ENCODE measurements at places on chromosomes 4 and X. TPM values are rescaled to one million over a fixed set of nuclear protein-coding genes. Genes with fewer than 3 reads are reported as not detected.

Gene SSX4
- not detected for total RNA-seq

DNA sequence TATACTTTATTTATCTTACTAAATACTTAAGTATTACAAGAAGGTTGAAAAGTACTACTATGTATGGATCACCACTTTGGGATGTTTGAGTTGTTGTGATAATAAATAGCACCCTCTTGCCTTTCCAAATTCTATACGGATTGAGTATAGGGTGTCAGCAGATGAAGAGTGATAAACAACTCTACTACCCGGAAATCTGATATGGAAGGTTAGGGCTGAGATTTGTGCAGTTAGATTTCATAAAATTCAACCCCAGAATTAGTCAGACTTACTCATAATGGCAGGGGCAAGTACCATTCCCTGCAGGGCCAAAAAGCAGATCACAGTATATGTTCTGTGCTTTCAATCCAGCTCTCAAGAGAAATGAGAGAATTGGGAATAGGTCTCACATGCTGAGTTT, 1008.9 kb upstream of the PCDH7 start:
- DNase-seq = no peak

Gene KLB
- total RNA-seq = not detected

DNA sequence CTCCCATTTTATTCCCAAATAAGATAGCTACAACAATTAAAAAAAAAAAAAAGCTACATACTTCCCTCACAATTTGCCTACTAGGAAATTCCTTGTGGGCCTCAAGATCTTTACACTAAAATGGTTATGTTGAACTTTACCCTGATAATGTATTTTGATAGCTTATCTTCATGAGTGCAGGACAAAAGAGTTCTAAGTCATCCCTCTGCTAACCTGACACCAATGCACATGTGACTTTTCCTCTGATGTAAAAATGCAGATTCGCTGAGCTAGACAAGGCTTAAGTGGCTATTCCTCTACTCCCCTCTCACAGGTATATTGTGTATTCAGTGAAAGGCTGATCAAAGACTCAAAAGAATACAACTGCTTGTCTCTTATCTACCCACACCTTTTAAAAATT, 22.5 kb downstream of the ELF2 start:
- no peak for DNase-seq

Gene CDS1
- not detected for total RNA-seq

GRCh38 chr4:54384563-54384962, 155.5 kb downstream of the PDGFRA start:
- DNase-seq = no peak

GRCh38 chr4:21948347-21949072, at the start of gene KCNIP4:
Gene KCNIP4, minus strand, starts transcription at chr4:21948772.
- DNase-seq = no peak

Gene FTSJ1
- total RNA-seq = 95.6 TPM

DNA sequence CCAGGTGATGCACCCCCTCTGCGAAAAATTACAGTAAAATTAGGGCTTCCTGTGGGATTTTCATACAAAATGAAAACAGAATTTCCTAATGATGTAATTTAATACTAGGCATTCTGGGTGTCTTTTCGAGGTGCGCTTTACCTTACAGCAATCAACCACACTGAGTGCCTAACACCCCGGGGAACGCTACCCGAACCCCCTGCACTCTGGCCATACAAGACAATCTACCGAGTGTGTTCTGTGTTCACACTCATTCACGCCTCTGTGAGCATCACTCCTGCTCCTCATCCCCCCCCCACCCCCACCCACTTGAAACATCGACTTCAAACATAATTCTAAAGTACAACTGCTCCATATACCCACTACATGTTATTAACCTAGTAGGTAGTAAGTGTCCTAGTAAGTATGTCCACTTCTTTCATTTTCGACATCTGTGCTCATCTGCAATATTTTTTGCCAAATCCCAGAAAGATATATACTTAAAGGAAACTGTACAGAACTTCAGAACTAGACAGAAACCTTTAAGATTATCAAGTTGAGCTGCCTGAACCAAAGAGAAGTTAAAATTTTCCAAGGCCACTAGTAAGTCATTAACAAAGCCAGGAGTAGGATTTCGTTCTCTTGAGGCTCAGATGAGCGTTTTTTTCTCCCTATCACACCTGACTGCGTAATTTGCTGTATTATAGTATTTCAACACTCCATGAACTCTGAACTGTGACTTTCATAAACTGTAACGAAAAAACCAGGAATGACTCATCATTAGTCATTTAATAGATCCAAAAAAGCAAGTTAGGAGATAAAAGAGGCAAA, 80.0 kb downstream of the FAT1 start:
- no peak for DNase-seq

Gene TLR10
- total RNA-seq = not detected

GRCh38 chr4:2560167-2560566, 23.7 kb downstream of the FAM193A start:
- DNase-seq = no peak

Gene RTL9
- total RNA-seq = not detected

DNA sequence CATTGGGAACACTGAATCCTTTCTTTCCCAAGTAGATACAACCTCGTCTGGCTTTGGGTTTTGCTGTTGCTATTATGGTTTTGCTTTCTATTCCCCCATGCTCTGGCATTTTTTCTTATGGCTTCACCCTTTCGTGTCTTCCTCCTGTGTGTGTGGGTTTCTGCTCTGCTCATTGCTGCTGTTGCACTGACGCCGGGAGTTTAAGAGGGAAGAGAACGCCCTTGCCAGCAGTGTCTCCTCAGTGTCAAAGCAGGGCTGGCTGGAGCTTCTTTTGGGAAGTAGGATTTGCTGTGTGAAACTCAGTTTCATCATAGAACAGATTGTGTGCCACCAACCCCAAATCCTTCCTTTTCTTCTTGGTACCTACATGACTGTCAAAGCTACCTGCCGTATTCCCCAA, 63.7 kb downstream of the CLDN22 start:
- DNase-seq = no peak

DNA sequence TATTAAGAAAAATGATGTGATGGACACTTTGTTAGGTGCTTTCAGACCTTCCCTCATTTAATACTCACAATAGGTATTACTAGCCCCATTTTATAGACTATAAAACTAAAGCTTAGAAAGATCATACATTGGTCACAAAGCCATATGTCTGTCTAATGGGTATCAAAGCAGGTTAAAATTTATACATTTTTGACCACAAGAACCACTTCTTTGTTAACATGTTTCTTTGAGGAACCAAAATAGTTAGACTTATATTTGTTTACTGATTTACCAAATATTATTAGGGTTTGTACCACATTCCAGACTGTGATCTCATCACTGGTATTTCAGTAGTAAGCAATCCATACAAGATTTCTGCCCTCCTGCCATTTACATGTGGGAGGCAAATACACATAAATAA, 363.3 kb downstream of the NAF1 start:
- no peak for DNase-seq

- DNase-seq = no peak
Measured at GRCh38 chrX:81890521-81890920, 688.6 kb downstream of the SH3BGRL start.

GRCh38 chrX:10676235-10676957, 56.0 kb upstream of the MID1 start:
- no peak for DNase-seq

Gene PDZD4
- total RNA-seq = 0.26 TPM

Gene RELL1
- 15.7 TPM for total RNA-seq

Gene NIPAL1
- total RNA-seq = 3.8 TPM

Gene FABP2
- not detected for total RNA-seq

Gene CHRNA9
- total RNA-seq = not detected

GRCh38 chr4:106369456-106370060, 980 bp upstream of the GIMD1 start:
- peak; percentile 66 for DNase-seq

Gene GNPDA2
- total RNA-seq = 18.8 TPM

- DNase-seq = no peak
Measured at GRCh38 chr4:77184974-77185373, 28.0 kb downstream of the CCNG2 start.

- DNase-seq = peak; percentile 67
Measured at GRCh38 chr4:109803924-109804571, 2.2 kb upstream of the CFI start.

- no peak for DNase-seq
Measured at GRCh38 chrX:11953615-11954014, 184.7 kb upstream of the FRMPD4 start.

- peak; percentile 77 for DNase-seq
Measured at GRCh38 chr4:108116423-108117168, 52.1 kb downstream of the LEF1 start.

Gene KDR
- not detected for total RNA-seq

GRCh38 chrX:125404667-125405160, 85.0 kb downstream of the TEX13C start:
- DNase-seq = no peak

DNA sequence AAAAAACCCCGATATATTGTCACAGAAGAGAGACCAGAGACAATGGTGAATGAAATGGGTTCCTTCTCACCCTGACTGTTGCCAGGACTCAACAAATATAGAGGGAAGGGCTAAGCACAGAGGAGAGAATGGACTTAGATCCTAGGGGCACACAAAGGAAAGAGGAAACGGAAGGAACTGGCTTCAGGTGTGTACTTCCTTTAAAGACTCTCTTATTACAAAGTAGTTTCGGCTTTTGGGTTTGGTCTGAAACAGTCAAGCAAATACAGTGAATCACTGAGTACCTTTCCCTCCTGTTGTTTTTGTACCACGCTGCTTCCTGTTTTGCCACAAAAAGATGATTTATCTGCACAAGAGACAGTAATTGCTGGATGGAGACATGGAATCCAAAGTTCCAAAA, 46.1 kb upstream of the S100G start:
- DNase-seq = peak; percentile 57

DNA sequence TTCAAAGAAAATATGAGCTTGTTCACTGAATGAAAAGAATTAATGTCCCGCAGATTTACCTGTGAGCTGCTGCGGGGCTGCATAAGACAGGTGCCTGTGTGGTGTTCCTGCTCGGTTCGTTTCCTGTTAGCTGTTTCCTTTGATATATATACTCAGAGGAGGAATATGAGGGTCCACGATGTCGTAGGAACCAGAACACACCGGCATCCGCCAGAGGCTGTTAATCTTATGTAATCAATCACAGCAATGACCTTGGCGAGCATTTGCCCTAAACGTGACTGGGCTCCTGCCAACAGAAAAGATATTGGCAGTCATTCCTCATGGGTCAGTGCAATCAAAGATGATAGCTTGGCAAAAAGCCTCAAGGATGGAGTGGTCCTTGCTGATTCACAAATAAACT, 260.1 kb downstream of the EVC2 start:
- DNase-seq = no peak

- no peak for DNase-seq
Measured at GRCh38 chrX:9308426-9308825, 156.4 kb upstream of the TBL1X start.

Gene TMLHE
- total RNA-seq = 9.0 TPM

Gene CXorf65
- 17.9 TPM for total RNA-seq

Gene PLXNB3
- total RNA-seq = 0.49 TPM

Gene DDX53
- total RNA-seq = not detected

Gene PNMA5
- not detected for total RNA-seq

Gene AREG
- 1.4 TPM for total RNA-seq

DNA sequence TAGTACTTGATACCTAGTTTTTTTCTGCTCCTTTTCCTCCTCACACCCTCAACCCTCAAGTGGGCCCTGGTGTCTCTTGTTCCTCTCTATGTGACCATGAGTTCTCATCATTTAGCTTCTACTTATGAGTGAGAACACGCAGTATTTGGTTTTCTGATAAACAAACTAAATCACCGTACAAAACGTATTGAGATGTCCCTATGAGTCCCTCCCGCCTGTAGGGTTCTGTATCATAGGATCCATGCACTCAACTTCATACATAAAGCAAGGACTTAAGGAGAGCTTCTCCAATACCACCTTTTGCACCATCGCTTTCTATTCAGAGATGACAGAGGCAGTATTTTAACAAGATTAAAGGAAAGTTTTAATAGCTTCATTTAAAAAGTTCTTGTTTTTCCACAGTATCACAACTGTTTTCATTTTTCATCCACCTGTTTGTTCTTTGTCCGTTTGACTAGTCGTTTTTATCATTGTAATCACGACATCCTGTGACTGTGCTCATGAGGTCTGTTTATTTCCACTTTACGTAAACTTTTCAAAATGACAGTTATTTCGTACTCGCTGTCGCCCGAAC, 457 bp upstream of the RAB9A start:
- DNase-seq = peak; percentile 55

DNA sequence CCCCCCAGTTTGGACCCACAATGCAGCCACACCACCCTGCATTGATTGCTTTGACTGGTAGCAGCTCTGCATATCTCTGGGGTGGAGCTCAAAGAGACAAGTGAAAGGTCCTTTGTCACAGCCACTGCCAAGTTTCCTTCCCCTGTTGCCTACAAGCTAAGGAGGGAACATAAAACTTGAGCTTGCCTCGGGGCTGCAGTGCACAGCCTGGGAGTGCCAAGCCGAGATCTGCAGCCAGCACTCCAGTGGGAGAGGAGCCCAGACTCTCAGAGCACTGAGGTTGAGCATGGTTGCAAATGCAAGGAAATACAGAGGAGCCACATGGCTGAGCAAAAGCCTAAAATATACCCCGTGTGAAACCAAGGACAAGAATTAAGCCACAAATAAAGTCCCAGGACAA, 142.2 kb downstream of the DKK2 start:
- no peak for DNase-seq

- DNase-seq = no peak
Measured at GRCh38 chr4:110623718-110624397, 981 bp upstream of the PITX2 start.

DNA sequence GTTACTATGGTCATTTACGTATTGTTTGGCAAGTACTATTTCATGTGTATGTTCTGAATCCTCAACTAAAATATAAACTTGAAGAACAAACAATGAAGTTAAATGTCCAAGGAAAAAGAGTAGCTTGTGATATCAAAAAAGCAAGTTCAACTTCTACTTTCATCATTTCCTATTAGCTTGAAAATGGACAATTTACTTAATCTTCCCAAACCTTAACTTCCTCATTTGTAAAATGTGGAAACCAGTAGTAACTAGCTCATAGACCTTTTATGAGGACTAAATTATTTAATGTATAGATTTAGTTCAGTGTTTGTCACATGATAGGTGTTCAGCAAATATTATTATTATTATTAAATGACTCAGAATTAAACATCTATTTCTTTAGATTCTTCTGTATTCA, 276.8 kb upstream of the TET2 start:
- DNase-seq = no peak

- no peak for DNase-seq
Measured at GRCh38 chrX:70026112-70026850, 23.5 kb downstream of the AWAT2 start.

Gene CWH43
- not detected for total RNA-seq

GRCh38 chrX:348461-349117, 30.0 kb upstream of the GTPBP6 start:
- DNase-seq = no peak

- no peak for DNase-seq
Measured at GRCh38 chr4:113179091-113179490, 129.6 kb downstream of the ANK2 start.

DNA sequence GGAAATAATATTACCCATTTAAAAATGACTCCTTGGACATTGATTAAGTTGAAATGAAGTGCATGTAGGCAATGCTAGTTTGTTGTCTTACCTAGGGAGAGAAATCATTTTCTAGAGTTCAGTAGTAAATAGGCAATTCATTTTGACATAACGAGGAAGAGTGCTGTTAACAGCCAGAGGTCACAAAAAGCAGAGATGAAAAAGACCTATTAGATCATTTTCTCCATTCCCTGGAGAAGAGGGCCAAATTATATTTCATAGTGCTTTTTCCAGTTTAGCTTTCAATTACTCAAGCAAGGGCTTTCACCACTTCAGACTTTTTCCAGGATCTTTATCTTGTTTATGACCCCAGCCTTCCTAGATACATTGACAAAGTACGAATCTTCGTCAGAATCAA, 374.3 kb upstream of the GALNT7 start:
- no peak for DNase-seq

Gene MAGEC3
- not detected for total RNA-seq

Gene PTCHD1
- not detected for total RNA-seq

Data from activated CD4-positive, alpha-beta T cell treated with anti-CD3 and anti-CD28 coated beads, Interleukin-2, amount 10 ng/mL, durations not matched to agents 24 days and 14 days (primary cell).